ENCODE measurements at places on chromosomes 3 and 15. TPM values are rescaled to one million over a fixed set of nuclear protein-coding genes. Genes with fewer than 3 reads are reported as not detected.
A peak's percentile ranks its signal among the peaks of the same experiment; 100 is the strongest.

The RARRES1 gene
- polyA plus RNA-seq = 27.7 TPM

The GOLGA6L10 gene
- 0.16 TPM for polyA plus RNA-seq

The GOLGA8N gene
- polyA plus RNA-seq = 0.54 TPM

The KBTBD8 gene
- 1.1 TPM for polyA plus RNA-seq

The MRPS22 gene
- 64.6 TPM for polyA plus RNA-seq

The UROC1 gene
- polyA plus RNA-seq = not detected

The RLBP1 gene
- polyA plus RNA-seq = not detected

DNA sequence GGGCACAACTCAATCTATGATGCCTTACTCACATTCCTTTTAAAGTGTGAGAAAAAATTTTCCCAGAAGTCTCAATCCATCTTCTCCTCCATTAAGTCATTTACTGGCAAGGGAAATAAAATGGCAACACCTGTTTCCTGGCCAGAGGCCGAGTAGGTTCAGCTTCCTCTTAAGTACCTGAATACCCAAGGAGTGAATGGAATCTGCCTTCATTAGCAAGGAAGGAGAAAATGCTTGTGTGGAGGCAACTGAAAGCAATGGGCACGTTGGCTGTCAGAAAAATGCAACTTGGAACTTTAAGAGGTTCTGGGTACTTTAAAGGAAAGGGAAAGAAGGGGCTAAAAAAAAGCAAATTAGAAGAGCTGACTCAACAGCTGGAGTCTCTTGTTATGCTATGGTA, 423.6 kb upstream of the ARL6 start:
- DNase-seq = no peak

GRCh38 chr3:177878957-177879356, 657.3 kb upstream of the KCNMB2 start:
- no peak for DNase-seq

DNA sequence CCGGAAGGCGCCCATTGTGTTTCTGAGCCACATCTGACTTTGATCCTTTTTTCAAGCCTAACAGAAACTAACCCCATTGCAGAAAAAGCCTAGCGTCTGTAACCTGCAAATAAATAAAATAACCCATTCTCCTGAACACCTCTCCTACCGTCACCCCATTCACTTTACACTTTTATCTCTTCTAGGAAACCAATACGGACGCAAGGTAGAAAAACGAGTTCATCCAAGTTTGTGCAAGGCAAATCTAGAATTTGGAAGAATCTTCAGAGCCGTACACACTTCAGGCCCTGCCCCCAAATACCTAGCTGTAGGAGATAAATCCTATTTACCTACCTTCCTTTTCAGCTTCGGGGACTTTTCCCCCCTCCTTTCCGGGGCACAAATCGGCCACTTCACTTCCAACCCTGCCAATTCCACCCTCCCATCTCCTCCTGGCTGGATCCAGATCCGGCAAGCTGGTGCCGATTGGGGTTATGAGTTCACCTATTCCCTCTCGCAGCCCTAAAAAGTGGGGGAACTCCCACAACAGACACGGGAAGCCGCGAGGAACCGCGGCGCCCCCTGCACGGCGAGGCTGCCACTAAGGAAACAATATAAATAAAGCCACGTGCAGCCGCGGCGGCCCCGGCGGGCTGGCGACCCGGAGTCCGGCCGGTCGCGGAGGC, 987 bp downstream of the PRTG start:
- no peak for DNase-seq

GRCh38 chr15:58043192-58043903, 22.2 kb downstream of the ALDH1A2 start:
- peak; percentile 58 for DNase-seq

DNA sequence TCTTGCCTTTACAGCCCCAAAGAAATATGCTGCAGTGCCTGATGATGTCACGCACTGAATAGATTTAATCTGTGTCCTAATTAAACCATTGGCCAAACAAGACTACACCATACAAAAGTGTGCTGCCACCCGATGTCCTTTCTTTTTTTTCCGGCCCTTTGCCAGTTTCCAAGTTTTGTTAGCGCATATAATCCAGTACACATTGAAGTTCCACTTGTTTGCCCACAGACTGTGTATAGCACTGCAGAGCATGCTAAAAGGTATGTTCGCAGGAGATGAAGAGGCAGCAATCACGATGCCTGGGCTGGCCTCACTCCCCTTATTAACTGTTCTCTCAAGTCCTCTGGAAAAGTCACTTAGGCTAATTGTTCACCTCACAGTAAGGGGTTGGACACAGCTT, 26.8 kb downstream of the MRPS25 start:
- DNase-seq = no peak

- peak; percentile 38 for DNase-seq
Observed at GRCh38 chr15:74809956-74810355, 2.7 kb upstream of the LMAN1L start.

- DNase-seq = peak; percentile 96
Observed at GRCh38 chr15:99123713-99124451, 19.0 kb downstream of the SYNM start.

- no peak for DNase-seq
Observed at GRCh38 chr15:71306538-71306937, 191.3 kb downstream of the THSD4 start.

GRCh38 chr15:71780115-71780976, 30.0 kb upstream of the NR2E3 start:
- DNase-seq = peak; percentile 46

- no peak for DNase-seq
Observed at GRCh38 chr3:118936811-118937210, 97.8 kb downstream of the IGSF11 start.

- DNase-seq = no peak
Observed at GRCh38 chr15:90711842-90712241, 5.3 kb upstream of the BLM start.

GRCh38 chr15:49715211-49715610, 94.4 kb downstream of the DTWD1 start:
- DNase-seq = no peak

- DNase-seq = no peak
Observed at GRCh38 chr3:33064929-33065328, 32.0 kb downstream of the GLB1 start.

DNA sequence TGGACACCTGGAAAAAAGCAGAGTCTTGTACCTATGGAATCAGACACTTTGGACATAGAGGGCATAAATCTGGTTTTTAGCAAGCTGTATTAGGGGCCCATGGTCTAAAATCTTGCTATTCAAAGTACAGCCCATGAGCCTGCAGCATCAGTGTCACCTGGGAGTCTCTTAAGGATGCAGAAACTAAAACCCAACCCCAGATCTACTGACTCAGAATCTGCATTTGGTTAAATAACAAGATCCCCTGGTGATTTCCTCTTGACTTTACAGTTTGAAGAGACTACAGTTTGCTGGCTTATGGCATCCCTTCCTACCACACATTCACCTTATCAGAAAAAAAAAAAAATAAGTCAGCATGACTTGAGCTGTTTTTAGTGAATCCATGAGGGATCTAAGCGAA, 74.9 kb upstream of the NR2F2 start:
- DNase-seq = no peak

GRCh38 chr3:176953106-176954060, 243.9 kb downstream of the TBL1XR1 start:
- peak; percentile 63 for DNase-seq

DNA sequence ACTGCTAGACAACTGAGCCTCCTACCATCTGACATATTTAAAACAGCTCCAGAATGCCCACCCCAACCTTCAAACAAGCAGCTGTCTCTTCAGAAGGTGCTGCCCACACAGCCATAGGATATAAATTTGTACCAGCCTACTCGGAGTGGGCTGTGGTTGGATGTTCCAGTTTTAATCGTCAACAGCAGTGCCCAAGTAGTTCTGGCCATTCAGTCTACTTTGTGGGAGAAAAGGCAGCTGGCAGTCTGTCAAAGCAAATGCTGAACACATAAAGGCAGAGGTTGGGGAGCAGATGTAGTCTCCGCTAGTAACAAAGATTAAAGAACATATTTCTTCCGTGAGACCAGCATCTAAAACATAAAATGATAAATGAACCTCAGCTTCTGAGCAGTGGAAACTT, 15.9 kb upstream of the ERC2 start:
- DNase-seq = no peak

GRCh38 chr15:95032156-95032555, 800.8 kb downstream of the MCTP2 start:
- no peak for DNase-seq
